Activated CD4-positive, CD25-positive, alpha-beta regulatory T cell (primary cell): ENCODE measurements at places on chromosomes 7 and 10.

GRCh38 chr10:101897633-101898032 lies 54.0 kb upstream of the KCNIP2 start:
- no peak for DNase-seq

- DNase-seq = no peak
These were observed 19.2 kb upstream of the TNRC18 start for GRCh38 chr7:5442757-5443305.

GRCh38 chr10:45382591-45382990 lies 8.6 kb downstream of the ALOX5 start:
- no peak for DNase-seq

DNA sequence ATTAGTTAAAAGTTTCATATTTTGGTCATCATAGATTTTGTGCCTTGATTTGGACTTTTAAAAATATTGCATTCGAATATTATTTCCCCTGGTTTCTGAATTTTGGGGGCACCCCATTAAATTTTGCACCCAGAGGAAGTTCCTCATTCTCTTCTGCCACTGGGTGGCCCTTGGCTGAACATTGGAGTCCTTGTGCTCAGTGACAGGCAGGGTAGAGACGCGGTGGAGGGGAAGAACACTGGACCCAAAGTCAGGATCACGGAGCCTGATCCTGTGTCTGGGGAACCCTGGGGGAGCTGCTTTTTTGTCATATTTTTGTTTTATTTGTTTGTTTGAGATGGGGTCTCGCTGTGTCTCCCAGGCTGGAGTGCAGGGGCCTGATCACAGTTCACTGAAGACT lies 74.7 kb downstream of the MKI67 start:
- DNase-seq = no peak

DNA sequence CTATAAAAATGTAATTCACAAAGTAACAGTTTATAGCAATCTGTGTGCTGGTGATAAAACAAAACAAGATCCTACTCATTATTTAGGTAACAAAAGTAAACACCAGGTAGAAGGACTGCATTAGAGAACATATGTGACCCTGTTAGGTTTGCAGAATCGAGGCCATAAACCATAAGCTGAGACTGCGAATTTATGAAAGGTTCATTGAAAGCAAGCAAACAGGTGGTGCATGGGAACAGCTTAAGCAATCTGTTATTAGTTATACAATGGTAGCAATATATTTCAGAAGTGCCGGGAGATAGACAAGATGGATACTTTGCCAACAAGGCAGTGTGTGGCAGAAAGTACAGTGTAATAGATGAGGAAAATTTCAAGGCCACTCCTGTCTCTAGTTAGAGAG lies 23.5 kb upstream of the FAM133B start:
- DNase-seq = no peak

DNA sequence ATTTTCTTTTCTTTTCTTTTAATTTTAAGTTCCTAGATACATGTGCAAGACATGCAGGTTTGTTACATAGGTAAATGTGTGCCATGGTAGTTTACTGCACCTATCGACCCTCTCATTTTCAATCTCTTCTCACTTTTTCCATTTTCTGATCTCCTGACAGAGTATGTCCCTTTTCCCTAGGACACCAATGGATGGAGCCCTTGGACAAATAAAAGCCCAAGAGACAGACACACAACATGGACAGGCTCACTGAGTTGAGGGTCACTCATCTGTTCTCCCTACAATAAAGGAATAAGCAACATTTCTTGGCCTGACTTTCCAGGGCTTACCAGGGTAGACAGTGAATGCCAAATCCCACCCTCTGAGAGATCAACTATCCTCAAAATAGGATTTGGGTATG lies 15.2 kb upstream of the UBE2D1 start:
- no peak for DNase-seq

GRCh38 chr10:96292971-96293920 lies 11.0 kb upstream of the DNTT start:
- DNase-seq = no peak
